ENCODE measurements at places on chromosomes 7 and 10.

DNA sequence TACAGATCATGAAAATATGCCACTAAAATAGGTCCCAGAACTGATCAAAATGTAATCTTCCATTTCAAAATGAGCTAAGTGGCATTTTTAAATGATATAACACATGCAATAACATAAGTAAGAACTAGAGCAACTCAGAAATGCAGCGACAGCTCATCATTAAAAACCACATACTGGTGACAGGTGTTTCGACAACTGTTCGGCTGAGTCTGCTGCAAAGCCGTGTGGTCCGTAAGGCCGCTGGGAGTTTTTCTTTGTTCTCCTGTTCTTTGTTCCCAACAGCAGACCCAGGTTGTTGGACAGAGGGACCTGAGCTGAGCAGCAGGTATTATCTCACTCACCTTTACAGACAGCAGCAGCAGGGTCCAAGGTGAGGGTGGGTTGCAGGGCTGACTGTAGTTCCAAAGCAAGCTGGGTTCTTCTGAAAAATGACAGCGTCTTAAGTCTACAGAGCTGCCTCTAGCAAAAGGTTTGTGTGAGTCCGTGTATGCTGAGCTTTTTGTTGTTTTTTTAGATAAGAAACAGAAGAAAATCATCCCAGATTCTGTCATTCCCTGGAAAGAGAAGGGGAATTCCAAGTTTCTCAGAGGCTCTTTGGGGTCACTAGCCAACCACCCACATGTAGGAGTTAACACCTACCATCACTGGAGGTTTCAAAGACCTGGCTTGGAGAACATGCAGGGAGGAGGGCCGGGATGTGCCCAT, 45.4 kb upstream of the MACROH2A2 start:
- DNase-seq: no peak

- DNase-seq: no peak
Observed at GRCh38 chr10:93758891-93759410, 1.2 kb downstream of the LGI1 start.

GRCh38 chr10:76040830-76041220, 609.4 kb downstream of the LRMDA start:
- no peak for DNase-seq

GRCh38 chr10:102285133-102285532, 39.8 kb downstream of the GBF1 start:
- DNase-seq: no peak

- DNase-seq: no peak
Observed at GRCh38 chr10:124680675-124681074, 63.5 kb downstream of the FAM53B start.

GRCh38 chr7:70680743-70681468, 451.0 kb upstream of the GALNT17 start:
- no peak for DNase-seq

GRCh38 chr10:84469470-84469869, 141.1 kb downstream of the CCSER2 start:
- DNase-seq: no peak

GRCh38 chr7:139358541-139359365, 941 bp upstream of the LUC7L2 start:
- DNase-seq: no peak

Data from NCI-H2029 treated with DMSO at 0.1 percent for 48 hours (cell line).